ENCODE measurements at places on chromosomes 1 and 21. TPM values are rescaled to one million over a fixed set of nuclear protein-coding genes. Genes with fewer than 3 reads are reported as not detected.

C8B gene
- total RNA-seq: not detected

MCOLN2 gene
- total RNA-seq: 57.6 TPM

RIMS3 gene
- 8.8 TPM for total RNA-seq

DNA sequence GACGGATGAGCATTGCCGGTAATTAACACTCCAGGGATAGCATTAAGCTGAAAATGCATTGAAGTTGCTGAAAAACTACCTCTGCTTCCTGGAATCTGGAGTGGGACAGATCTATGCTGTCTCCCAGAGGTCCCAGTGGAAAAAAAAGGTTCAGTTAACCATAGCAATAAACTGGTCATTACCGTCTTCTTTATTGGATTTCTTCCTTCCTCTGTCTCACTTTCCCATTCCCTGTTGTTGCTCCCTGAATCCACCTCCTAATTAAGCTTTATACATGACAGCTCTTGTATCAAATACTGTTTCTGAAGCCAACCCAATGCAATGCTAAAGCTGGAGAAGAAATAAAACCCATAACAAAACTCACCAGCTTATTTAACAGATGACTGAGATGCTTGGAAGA lies 1805.9 kb downstream of the NCAM2 start:
- no peak for DNase-seq

- DNase-seq: peak; percentile 91
Measured at GRCh38 chr1:154328318-154329151, 3.2 kb downstream of the ATP8B2 start.

DNA sequence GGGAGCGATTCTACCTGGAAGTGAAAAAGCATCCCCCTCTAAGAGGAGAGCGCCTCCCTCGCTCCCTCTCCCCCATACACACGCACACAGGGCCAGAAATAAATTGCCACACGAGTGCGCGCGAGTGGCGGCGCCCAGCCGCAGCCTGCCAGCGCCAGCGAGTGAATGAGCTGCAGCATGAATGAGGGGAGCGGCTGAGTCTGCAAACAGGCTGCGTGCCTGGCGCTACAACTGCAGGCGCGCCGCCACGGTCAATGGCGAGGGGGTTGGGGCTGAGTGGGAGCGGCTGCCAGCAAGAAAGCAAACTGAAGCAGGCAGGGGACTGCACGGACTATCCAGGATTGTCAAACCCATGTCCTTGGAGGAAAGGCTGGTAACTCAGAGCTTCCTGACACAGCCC lies 2.2 kb downstream of the CAMK1G start:
- no peak for DNase-seq

GRCh38 chr1:88726697-88727096 lies 42.6 kb downstream of the PKN2 start:
- DNase-seq: no peak

All from activated T-cell treated with anti-CD3 and anti-CD28 coated beads, Interleukin-2, amount 50 U/mL, for 72 hours (primary cell).